NCI-H460 (cell line): ENCODE measurements at places on chromosomes 12 and 14.

- DNase-seq, result no peak
Observed at GRCh38 chr14:63245893-63246292, 41.6 kb downstream of the RHOJ start.

- DNase-seq, result no peak
Observed at GRCh38 chr14:38502239-38502638, 246.3 kb upstream of the CLEC14A start.

DNA sequence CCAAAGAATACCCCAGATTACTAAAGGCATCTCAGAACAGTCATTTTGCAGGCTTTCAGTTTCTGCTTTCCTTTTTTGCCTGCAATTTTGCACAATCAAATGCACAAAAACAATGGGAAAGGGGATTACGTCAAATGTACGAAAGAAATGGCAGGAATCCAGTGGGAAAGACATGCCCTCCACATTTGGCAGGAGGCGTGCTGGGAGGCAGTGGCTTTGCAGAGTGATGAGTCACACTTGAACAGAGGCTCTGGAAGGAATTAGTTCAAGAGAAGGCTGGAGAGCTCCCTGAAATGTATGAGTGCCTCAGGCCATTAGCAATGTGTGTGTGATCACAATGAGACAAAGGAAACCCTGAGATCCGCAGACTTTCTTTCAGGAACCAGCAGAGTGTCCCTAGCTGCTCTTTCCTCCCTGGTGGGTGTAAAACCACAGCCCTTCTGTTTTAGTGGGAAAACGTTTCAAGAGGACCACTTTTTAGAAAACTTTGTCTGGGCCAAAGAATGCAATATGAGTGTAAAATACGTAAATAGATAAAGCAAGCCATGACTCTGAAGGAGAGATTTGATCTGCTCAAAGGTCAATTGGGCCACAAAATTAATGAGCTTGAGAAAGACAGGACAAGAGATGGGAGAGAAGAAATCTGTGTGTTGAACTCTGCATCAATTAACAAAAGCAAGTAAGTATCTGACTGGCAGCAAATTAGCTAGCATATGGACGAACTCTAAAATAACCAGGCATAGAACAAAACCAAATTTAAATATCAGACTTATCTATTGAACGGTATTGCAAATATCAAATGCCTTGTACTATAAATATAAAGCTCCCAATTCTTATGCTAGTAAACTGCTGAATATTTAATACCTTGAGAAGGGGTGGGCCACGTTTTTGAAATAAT lies 155.4 kb upstream of the PDE3A start:
- peak; percentile 98 for DNase-seq

DNA sequence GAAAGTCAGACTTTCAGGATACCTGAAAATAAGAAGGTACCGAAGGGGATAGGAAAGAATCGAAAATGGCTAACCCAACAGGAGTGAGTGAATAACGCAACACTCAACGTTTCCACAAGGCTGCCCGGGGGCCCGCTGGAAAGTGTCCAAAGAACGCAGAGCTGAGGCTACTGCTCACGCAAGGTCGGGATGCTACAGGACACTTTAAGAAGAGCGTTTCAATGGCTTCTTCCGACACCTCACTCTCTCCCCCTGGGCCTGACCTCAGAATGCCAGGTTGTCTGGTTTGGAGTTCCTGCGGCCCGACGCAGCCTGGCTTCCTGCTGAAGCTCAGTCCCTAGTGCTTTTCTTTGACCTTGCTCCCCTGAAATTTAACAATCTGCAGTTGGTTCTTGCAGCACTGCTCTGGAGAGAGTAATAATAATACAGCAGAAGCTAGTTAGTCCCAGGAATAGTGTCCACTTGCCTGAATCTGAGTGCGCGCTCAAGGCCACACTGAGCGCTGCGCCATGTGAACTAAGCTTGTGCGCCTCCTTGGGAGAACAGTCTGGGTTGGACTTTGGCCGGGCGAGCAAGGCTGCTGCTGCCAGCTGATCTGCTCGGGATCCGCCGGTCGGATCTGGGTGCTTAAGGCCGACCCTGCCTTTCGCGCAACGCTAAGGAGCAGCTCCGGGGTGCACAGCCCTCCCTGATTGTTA lies 2.0 kb upstream of the ALX1 start:
- no peak for DNase-seq

GRCh38 chr14:72573725-72574417 lies 320.0 kb downstream of the DPF3 start:
- no peak for DNase-seq

- no peak for DNase-seq
Observed at GRCh38 chr12:54543526-54543925, 5.9 kb upstream of the PDE1B start.

DNA sequence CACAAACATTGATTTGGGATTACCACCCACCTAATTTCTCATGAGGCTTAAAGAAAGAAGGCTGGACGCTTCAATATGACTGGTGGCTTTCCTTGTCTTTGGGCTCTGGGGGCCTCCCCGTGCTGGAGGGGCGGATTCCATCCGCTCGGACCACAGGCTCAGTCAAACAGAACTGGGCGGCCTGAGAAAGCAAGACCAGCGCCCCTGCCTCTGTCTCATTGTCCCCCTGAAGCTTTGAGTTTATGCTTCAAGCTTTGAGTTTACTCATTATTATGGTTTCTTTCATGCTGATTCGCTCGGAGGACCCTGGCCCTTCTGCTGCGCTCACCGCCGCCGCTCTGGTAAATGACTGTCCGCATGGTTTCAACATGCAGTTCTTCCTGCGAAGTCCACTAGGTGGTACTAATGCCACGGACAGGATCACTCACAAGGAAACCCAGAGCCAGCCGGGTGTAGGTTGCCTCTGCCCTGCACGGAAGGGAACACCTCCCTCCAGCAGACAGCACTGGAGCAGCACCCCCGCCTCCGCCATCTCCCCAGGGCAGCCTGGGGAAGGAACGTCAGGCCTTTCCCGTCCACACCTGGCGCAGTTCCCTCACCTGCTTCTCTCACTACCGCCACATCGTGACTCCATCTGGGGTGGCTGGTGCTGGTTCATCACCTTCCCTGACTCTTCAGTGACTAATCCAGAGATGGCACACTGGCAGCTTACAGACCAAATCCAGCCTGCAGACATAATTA lies 13.2 kb upstream of the TIGAR start:
- DNase-seq, result peak; percentile 66

DNA sequence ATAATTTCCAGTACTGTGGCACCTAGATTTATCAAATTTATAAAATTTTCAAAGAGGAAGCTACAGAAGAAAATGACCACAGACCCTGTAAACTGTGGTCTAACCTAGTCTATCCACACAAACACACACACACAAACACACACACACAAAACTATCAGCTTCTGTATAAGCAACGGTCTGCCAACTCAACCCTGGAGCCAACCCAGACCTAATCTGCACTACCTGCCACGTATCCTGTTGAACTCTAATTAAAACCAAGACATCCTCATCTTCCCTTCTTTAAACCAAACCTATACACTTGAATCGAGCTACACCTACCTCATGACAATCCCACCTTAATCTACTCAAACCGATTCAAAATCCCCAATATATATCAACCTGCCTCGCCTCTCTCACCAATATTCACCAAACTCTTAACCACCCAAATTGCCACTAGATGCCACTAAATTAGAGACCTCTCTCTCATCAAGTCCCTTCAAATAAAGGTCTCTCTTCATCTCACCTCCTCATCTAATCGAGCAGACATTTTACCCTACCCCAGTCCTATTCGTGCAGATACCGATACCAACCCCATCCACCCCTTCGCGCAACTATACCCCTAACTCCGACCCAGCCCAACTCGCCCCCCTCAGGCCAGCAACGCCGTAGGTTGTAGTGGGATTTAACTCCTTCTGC lies 808 bp downstream of the ACIN1 start:
- no peak for DNase-seq

GRCh38 chr12:118455327-118455726 lies 79.0 kb downstream of the SUDS3 start:
- no peak for DNase-seq

DNA sequence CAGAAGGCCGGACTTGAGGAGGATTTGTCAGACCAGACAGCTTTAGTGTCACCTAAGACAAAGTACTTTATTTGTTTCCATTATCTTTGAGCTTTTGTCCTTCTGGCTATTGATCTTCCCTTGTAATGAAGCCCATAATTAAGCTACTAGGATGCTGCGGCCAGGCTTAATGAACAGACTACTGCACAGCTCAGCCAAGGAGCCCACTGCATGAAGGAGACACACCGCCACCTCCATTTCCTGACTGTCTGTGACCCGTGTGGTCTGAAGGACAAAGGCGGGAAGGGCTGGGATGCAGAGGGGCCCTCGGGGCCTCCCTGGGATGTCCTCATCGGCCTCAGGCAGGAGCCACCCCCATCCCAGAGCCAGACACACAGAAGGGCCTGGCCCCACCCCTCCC lies 31.0 kb upstream of the GALNT9 start:
- DNase-seq, result no peak

DNA sequence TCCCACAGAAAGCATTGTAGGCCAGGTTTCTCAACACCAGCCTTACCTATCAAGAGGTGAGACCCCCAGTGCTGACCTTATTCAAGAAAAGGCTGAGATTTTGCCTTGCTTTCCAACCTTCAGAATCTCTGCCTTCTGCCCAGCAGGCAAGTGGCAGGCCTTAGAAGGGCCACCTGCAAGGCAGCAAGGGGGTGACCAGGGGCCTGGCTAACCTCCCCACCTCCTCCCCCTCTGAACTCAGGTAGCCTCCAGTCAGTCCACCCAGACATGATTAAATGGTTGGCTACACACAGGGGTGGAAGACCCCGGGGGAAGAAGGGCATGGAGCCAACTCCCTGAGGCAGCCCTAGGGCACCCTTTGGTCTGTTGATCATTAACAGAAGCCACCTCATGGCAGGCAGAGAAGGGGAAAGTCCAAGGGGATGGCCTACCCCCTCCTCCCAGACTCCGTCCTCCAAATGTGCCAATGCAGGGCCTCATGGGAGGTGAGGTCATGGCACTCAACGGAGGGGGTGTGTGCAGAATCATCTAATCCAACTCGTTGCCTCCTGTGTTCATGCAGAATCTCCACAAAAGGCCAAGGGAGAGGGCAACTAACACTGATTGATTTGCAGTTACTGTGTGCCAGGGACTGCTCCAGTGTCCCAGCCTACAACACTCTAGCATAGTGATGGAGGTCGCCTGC lies 8.5 kb downstream of the ZFP36L1 start:
- DNase-seq, result no peak

DNA sequence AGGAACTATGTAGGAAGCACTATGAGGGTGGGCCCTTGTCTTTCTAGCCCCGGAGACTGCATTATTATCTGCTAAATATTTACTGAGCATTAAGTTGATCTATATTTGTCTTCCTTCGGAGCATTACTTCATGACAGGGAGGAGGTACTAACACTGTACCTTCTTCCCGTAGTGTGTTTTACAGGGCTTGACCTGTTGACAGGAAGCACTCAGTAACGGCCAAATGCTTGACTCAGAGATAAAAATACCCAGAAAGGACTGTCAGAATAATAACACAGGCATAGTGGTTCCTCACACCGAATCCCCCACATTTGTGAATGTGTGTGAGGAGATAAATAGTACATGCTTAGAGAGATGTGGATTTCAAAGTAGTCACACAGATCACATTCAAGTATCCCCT lies 466.6 kb downstream of the EGLN3 start:
- DNase-seq, result no peak

GRCh38 chr14:105497671-105498429 lies 6.8 kb downstream of the TEDC1 start:
- no peak for DNase-seq

- DNase-seq, result peak; percentile 98
Observed at GRCh38 chr12:6851921-6852650, at the start of gene USP5. Gene USP5 (plus strand): TSS chr12:6852150. CDS start chr12:6852180, 30 bp downstream.

- DNase-seq, result peak; percentile 19
Observed at GRCh38 chr12:113479590-113480335, 8.1 kb upstream of the LHX5 start.

GRCh38 chr12:70398862-70399261 lies 32.8 kb downstream of the KCNMB4 start:
- no peak for DNase-seq

- DNase-seq, result no peak
Observed at GRCh38 chr12:117821480-117822175, 147.2 kb downstream of the KSR2 start.

DNA sequence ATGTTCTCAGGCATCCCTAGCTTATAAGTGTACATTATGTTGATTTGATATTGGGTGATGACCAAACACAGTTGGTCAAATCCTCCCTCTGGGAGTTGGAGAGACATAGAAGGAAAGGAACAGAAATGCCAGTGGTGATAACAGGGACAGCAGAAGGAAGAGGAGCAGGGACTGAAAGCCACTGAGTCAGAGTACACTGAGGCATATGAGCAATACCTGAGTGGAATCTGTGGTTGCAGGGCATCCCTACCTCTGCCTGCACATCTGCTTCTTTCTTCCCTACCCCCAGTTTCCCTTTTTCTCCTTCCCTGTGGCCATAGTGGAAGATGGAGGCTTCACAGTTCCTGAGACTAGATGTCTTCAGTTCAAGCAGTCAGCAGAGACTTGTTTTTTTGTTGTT lies 44.9 kb downstream of the BICD1 start:
- no peak for DNase-seq

GRCh38 chr14:61197416-61197815 lies 83.7 kb downstream of the TMEM30B start:
- no peak for DNase-seq

- no peak for DNase-seq
Observed at GRCh38 chr12:113063396-113064350, 7.1 kb downstream of the DTX1 start.

GRCh38 chr12:116455540-116456329 lies 103.4 kb upstream of the MAP1LC3B2 start:
- peak; percentile 11 for DNase-seq

GRCh38 chr12:110688446-110689280 lies at the start of gene HVCN1:
Gene HVCN1 (minus strand): TSS chr12:110689115. CDS start chr12:110683245, 5,870 bp downstream.
- DNase-seq, result no peak

GRCh38 chr14:102437997-102438915 lies 71.3 kb downstream of the ANKRD9 start:
- DNase-seq, result peak; percentile 85

DNA sequence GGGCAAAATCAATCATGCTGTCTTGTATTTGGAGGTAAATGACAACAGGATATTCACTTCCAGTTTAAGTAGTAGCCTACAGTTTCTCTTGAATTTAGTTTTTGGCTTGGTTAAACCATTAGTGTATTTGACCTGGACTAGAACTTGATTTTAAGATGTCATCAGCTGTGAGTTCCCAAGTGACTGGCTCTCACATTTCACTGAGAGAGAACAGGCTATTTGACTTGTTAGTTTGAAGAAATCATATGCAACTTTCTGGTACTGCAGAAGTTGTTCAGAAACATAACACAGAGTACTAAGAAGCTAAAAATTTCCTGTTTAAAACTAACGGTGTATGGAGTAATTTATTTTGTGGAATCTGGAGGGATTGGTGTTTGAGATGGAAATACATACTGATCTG lies 22.3 kb downstream of the MNAT1 start:
- DNase-seq, result no peak

- no peak for DNase-seq
Observed at GRCh38 chr12:132075714-132076553, 68.2 kb downstream of the DDX51 start.

DNA sequence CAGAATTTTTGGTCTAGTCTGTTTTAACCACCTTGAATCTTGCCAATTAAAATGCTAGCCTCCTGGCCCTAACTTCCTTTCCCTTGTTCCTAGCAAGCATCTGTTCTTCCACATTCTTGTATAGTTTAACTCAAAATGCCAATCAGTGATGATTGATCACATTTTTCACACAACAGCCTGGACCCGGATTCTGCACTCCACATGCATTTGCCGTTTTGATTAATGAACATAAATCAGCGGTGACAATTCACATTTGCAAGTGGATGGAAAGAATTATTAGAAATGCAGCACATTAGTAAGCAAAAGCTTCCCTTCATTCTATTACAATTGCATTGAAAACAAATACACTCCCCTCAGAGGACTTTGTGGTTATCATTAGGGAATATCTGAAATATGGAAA lies 83.4 kb downstream of the PDZRN4 start:
- no peak for DNase-seq
